Right atrium auricular region (tissue), 2 donors: ENCODE measurements at places on chromosomes 16 and 17. TPM values are rescaled to one million over a fixed set of nuclear protein-coding genes. Genes with fewer than 3 reads are reported as not detected.

WSCD1 gene
- 1.8 TPM for total RNA-seq

DNASE1L2 gene
- not detected for total RNA-seq

SERPINF2 gene
- 1.0 TPM for total RNA-seq

KRTAP2-1 gene
- total RNA-seq = not detected

DNA sequence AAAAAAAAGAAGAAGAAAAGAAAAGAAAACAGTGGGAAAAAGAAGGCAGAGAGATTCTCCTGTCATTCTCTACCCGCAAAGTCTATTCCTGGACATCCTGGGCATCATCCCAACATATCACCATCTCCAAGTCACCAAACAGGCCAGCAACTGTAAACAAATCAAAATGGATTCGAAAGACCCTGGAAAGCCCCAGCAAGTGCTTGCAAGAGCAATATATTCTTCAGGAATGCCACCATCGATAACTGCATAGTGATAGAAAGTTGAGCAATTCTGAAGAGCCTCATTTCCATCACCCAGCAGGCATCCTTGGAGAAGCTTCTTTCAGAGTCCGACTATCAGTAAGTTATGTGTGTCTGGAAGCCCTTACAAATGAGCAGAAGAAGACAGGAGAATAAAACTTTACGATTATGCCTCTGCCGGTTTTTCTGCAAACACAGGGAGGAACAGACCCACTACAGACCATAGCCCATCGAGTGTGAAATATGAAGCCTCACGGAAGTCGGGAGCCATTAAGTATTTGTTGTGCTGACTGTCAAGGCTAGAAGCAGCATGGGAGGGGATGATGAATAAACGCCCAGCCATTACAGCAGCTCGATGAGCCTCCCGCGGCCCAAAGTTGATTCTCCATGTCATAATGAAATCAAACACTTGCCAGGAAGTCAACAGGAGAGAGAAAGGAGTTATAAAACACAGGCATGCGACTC, 64.5 kb upstream of the SEC14L1 start:
- no peak for DNase-seq

DNA sequence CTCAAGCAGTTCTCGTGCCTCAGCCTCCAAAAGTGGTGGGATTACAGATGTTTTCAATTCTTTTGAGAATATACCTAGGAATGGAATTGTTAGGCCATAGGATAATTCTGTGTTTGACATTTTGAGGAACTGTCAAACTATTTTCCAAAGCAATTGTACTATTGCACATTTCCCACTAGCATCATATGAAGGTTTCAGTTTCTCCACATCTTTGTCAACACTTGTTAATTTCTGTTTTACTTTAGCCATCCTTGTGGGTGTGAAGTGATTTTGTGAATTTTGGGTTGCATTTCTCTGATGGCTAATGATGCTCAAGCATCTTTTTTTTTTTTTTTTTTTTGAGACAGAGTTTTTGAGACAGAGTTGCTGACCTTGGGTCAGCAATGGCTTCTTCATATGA, 6.2 kb downstream of the NT5M start:
- no peak for DNase-seq

GRCh38 chr17:45353043-45353442, 36.2 kb upstream of the MAP3K14 start:
- DNase-seq = no peak

- no peak for DNase-seq
Observed at GRCh38 chr16:70695331-70696070, 9.6 kb upstream of the MTSS2 start.

DNA sequence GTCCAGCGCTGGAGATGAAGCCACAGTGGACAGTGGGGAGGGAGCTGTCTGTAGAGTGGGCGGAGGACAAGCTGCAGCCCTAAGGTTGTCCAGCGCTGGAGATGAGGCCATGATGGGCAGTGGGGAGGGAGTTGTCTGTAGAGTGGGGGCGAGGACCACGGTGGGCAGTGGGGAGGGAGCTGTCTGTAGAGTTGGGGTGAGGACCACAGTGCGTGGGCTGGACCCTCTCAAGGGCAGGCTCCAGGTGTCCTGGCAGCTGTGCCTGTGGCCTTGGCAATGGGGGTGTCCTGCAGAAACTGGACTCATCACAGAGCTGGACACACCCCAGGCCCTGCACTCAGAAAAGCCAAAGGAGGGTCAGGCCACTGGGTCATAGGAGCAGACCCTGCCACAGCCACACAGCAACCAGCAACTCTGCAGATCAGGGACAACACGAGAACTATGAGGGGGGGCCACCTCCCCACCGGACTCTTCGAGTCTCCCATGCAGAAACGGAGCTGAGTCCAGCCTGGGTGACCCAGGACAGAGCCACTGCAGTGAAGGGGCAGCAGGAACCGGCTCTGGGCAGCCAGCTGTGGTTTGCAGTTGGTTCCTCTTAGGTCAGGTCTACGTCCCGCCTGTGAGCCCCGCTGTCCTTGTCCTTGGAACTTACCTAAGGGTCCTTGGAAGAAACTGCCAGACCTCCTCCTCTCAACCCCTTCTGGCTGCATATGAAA, 33.4 kb upstream of the CBFA2T3 start:
- DNase-seq = no peak

DNA sequence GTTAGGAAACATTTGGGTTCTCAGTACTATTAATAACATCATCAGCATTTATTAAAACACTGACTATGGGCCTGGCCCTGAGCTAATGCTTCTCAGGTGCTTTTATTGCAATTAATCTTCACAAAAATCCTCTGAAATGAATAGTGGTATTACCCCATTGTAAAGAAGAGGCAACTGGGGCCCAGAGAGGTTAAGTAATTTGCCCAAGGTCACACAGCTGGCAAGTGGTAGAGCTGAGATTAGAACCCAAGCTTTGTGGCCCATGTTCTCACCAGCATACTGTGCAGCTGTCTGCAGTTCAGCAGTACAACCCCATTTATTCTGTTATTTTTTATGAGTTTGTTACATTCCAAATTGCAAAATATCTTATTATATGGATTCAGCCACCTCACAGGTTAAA, 82.3 kb downstream of the TBC1D16 start:
- no peak for DNase-seq

DNA sequence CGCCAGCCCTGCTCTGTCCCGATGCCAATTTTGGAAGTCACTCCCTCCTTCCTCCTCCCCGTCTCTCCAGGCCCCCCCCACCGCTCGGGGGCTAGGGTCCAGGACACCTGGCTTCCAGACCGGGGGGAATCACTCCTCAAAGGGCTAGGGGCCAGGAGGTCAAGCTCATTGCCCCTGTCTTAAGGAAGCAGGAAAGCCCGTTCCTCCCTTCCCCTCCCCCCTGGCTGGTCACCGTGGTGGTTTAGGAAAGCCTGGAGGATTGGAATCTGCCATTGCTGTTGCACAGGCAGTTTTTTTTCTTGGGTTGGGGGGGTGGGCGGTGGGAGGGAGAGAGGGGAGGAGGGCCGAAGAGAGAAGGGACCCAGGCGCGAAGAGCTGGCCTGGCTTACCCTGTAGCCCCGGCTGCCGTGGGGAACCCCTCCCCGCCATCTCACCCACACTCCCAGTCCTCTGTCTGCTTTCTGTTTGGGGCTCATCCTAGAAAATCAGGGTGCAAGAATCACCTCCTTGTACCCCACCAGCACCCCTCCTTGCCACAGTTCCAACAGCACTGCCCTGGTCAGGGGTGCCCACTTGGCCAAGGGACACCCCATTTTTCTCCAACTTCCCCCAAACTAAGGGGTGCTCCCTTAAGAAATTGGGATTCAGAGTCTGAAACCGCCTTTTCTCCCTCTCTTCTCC, 2.9 kb upstream of the BCL6B start:
- no peak for DNase-seq

GRCh38 chr17:46950997-46951621, 27.9 kb downstream of the RPRML start:
- no peak for DNase-seq

DNA sequence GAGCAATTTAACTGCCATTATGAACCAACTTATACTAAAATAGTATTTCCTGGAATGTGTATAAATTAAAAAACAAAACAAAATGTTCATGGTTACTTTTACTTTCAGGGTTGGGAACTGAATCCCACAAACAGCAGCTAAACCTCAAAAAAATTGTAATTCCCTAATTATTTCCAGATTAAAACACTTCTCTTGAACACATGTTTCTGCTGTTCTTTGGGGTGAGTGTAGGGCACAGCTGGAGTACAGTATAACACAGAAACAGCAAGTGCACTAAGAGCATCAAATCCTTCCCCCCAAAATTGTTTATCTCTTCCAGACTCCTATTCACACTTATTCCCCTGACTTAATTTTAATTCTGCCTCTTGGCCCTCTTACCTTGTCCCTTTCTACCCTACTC, 56.4 kb downstream of the KANSL1 start:
- no peak for DNase-seq

DNA sequence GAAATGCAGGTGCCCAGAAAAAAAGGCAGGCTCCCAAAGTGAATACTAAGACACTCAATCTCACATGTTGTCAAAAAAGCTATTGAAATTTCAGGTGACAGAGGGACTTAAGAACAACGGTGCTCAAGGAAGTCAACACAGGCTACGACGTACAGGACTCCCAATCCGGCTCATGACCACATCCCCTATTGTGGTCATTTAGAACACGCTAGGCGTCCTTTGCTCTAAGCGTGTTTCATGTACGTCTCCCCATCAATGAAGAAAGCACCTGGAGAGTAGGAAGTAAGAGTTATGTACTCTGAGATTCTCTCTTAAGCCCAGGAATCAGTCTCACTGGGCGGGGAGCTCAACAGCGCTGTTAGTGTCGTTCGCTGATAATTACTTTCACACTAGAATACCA, 94.1 kb downstream of the MRM3 start:
- DNase-seq = no peak

DNA sequence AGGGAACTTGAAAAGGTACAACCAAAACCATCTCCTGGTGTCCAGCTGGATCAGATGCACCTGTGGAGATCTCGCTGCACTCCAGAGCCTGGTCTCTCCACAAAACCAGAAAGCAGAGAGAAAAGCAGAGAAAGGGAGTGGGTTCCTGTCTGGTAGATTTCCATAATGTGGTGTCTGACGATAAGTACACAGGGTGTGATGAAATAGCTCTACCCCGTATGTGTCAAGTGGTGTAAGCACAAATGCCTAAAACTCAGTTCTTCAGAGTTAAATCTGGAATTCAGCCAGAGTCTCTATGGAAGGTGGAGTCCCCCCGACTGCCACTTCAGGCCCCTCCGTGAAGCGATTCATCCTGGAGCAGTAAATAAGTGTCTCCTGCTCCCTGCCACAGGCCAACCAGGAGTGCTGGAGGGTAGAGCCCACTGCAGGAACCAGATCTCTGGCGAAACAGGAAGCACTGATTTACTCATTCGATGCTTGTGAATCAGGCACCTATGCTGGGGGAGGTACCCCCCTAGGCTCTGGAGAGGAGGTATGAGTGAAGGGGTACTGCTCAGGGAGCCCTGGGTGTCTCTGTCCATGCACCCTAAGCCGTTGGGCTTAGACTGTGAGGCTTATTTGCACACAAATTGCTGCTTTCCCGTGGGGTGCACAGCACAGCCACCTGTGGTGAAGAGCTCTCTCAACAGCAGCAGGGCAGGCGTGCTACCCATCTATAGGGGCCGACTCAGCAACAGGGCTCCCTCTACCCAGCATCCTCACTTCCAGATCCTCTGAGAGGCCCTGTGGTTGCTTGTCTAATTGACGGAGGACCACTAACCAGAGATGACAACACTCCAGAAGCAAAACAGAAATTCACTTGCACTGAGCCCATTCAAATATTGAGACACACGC, 97.1 kb upstream of the MYOCD start:
- DNase-seq = no peak

GRCh38 chr17:82892899-82893565, 53.2 kb upstream of the ZNF750 start:
- no peak for DNase-seq

DNA sequence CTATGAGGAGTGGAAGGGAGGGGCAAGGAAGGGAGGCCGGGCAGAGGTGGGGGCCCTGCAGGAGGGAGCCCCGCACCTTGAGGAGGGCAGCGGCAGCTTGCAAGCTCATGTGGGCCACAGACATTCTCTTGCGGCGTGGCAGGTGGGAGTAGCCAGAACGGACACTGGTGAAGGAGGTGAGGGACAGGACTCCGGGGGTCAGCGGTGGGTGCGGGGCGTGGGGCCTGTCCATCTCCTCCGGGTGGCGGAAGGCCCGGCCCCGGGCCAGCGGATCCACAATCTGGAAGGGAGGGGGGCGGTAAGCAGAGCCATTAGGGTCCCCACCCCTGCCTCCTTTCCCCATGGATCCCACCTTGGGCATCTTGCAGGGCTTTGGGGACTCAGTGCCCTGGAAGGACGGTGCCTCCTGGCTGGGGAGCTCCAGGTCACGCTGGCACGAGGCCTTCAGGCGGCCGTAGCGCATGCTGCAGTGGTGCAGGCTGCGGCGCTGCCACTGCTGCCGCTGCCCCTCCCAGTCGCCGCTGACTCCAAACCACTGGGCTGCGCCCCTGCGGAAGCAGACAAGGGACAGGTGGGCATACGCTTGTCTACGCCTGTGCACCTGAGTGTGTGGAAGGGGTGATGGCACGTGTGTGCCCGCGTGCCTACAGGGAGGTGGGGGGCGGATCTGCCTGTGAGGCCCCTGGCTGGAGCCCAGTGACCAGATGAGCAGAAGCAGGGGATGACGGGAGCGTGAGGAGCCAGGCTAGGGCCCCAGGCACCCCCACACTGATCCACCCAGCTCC, 11.5 kb downstream of the AANAT start:
- DNase-seq = no peak

DNA sequence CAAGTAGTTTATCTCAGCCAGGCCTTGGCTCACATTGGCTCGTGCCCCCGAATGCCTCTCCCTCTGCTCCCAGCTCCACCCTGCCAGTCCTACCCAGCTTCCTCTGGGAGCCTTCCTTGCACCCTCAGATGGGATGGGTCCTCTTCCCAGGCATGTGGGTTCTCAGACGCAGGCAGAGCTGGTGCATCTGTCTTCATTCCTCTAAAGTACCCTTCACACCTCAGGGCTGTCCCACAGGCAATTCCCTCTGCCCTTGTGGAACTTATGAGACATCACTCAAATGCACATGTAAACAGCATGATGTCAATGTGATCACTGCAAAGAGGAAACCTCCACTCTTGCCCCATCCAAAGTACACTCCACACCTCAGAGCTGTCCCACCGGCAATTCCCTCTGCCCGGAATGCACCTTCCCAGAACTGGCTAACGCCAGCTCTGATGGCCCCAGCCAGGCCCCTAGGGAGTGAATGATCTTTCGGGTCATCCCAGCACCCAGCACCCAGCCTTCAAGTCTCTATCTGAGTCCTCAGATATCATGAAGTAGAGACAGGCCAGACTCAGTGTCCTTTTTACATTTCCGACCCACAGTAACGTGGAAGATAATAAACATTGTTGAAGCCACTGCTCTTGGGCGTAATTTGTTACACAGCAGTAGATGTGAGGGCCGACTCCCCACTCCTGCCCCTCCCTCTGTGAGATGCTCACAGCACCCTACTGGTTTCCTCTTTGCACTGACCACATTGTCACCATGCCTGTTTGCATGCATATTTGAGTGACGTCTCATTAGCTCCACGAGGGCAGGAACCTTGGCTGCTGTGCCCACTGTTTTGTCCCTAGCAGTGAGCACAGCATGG, 85.4 kb downstream of the N4BP1 start:
- DNase-seq = no peak
